ENCODE measurements at places on chromosomes 3 and 15. TPM values are rescaled to one million over a fixed set of nuclear protein-coding genes. Genes with fewer than 3 reads are reported as not detected.

- DNase-seq: no peak
Observed at GRCh38 chr3:29415482-29416223, 134.8 kb downstream of the RBMS3 start.

DNA sequence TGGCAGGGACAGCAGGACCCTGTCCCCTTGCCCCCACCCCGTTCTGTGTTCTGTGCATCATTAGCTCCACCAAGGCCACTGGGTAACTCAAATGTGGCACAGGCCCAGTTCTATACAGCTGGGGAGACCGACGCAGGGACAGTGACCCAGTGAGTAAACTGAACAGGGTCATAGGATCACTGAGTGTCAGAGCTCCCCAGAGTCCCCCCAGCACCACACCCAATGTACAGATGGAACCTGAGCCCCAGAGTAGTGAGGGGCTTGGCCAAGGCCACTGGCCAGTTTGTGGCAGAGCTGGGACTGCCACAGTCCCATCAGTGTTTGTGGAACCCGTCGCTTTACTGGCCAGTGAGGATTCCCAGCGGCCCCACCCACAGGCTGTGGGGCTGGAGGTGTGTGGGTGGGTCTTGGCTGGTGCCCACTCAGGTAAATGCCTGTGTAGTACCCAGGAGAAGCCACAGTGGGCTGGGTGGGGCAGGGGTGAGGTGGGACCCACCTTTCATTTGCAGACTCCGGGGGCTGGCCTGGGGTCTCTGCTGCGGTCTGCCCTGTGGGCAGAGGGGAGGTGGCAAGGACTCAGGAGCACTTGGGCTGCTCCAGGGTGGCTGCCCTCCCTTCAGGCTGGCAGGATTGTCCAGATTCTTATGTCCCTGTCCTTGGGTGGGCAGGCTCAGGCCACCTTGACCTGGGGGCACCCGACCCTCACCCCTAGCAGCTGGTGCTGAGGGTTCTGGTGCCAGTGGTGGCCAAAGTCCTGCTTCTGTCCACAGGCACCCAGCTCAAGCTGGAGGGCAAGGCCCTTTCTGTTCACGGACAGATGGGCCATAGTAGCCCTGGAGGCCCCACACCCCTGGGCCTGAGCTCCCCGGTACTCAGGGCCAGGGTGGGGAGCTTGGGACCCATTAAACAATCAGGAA lies 11.6 kb upstream of the CLK3 start:
- no peak for DNase-seq

GRCh38 chr3:40417845-40418543 lies 31.0 kb downstream of the ENTPD3 start:
- DNase-seq: no peak

The ATP13A3 gene
- 125 TPM for total RNA-seq

The C3orf85 gene
- total RNA-seq: not detected

The DUOX2 gene
- 0.11 TPM for total RNA-seq

The ZNF148 gene
- total RNA-seq: 33.8 TPM

- no peak for DNase-seq
Observed at GRCh38 chr3:150521463-150521862, 24.8 kb downstream of the SERP1 start.

DNA sequence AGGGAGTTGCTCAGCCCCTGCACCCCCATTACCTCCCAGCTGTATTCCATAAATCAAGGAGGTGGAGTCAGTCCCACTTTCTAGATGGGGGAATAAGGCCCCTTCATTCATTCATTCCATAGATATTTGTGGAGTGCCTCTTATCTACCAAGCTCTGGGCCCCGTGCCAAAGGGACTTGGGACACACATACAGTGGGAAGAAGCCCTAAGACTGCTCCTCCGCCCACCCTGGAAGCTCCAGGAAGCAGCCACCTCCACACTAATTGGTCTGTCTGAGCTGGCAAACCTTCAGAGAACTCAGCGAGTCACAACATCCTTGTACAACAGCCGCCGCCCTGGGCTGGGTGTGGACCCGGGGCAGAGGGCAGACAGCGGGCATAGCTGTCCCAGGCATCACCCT lies 6.4 kb downstream of the STRA6 start:
- no peak for DNase-seq

The ROBO1 gene
- 86.3 TPM for total RNA-seq

The FBXL22 gene
- total RNA-seq: 1.1 TPM

DNA sequence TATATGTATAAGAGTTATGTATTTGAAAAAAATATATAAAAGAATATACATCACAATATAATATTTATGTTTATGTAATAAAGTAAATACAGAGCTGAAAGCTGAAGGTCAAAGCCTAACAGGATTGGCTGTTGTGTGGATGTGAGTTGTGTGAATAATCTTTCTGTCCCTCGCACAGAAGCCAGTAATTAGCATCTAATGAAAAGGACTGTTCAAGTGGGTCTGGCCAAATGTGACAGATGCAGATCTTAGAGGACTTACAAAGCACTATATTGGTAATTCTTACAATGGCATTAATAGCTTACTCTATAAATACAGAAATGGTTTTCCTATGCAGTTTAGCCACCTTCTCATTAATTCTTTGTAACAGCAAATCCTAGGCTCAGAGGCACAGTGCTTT lies 2.4 kb downstream of the MKRN3 start:
- DNase-seq: no peak

- DNase-seq: no peak
Observed at GRCh38 chr3:66472313-66473134, 28.3 kb downstream of the LRIG1 start.

The IL20RB gene
- 1.7 TPM for total RNA-seq

- DNase-seq: no peak
Observed at GRCh38 chr3:40691452-40691861, 166.7 kb downstream of the ZNF621 start.

The SCN11A gene
- total RNA-seq: 0.63 TPM
